Inflammatory macrophage treated with lipopolysaccharide for 1 hour (primary cell): ENCODE measurements at places on chromosomes 1 and 21.

DNA sequence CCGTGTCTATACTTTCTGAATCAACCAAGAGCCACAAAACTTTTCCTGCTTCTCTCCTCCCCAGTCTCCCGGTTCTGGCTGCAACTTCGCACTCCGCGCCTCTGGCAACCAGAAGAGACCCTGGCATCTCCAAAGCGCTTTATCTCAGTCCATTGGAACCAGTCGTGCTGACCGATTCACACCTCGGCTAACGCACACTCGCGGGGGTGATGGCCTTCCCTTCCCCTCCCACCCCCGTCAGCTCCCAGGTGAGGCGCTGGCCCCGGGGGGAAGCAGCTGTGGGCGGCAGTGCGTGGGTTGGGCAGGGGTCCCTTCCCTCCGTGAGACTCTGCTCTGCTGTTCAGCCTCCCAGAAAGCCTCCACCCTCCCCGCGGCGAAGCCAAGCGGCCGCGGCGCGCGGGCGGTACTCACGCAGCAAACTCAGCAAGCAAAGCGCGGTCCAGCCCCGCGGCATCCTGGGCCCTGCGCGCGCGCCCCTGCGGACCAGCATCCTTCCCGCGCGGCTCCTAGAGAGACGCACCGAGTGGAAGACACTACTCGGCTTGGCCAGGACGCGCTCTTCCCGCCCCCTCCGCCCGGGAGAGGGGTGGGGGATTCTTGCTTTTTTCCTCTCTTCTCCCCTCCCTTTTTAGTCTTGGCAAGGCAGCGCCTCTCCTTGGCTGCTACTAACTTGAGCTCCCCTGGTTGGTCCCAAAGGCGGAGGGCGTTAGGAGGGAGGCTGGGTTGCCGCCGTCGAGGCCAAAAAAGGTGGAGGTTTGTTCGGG, at the start of gene CD34:
Gene CD34, minus strand, starts transcription at position 535 of the 764 bp plus-strand sequence. Its CDS starts 45 bp downstream, at position 490.
- DNase-seq: no peak

DNA sequence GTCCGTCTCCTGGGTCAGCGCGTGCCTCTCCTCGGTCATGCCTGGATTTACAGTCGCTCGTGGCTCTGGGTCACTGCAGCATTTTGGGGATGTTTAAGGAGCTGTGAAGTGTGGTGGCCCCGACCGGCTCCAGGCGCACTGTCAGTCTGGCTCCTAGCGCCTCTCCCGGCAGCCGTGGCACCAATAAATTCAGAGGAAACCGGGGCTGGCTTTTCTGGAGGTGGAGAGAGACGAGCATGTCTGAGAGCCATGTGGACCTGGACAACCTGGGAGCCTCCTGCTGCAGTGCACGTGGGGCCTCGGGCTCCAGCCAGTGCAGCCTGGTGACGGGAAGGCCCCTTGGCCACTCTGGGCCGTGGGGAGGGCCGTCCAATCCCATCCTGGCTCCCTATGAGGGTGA, 17.1 kb downstream of the PLCH2 start:
- no peak for DNase-seq

- no peak for DNase-seq
Observed at GRCh38 chr1:157091186-157091585, 8.4 kb downstream of the ETV3L start.

DNA sequence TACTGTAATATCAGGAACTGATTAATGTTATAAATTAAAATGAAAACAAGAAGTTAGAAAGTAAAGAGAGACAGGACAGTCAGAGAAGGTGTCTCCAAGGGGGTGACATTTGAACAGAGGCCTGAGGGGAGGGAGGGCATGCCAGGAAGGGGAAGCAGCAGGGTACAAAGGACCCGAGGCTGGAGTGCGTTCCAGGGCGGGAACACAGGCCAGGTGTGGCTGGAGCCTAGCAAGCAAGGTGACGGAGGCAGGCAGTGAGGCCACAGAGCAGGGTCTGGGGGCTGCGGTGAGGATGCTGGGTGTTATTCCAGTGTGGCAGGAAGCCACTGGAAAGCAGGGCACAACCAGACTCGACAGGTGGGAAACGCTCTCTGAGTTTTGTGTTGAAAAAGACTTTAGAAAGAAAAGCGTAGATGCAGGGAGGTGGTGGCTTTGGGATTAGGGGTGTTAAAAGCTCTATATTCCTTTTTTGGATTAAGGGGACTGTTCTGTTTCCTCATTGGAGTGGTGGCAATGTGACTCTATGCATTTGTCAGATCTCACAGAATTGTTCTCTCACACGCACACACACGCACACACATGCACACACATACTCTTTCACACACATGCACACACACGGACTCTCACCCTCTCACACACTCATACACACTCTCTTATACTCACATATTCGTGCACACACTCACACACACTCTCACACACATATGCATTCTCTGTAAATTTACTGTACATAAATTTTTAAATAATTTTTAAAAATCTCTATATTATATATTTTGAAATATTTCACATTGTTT, 124.5 kb downstream of the GLIS1 start:
- DNase-seq: no peak

DNA sequence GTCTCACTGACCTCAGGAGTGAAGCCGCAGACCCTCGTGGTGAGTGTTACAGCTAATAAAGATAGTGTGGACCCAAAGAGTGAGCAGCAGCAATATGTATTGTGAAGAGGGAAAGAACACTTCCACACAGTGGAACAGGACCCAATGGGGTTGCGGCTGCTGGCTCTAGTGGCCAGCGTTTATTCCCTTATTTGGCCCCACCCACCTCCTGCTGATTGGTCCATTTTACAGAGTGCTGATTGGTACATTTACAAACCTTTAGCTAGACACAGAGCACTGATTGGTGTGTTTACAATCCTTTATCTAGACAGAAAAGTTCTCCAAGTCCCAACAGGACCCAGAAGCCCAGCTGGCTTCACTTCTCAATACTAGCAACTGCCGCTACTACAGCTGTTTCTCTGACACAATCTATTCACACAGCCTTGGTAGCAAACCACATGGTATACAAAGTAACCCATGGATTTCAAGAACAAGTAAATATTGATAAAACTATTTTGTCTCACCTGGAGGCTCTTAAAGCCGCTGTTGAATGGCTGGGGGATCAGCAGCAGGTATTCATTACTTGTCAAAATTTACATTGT, 25.3 kb upstream of the ITLN1 start:
- DNase-seq: no peak

DNA sequence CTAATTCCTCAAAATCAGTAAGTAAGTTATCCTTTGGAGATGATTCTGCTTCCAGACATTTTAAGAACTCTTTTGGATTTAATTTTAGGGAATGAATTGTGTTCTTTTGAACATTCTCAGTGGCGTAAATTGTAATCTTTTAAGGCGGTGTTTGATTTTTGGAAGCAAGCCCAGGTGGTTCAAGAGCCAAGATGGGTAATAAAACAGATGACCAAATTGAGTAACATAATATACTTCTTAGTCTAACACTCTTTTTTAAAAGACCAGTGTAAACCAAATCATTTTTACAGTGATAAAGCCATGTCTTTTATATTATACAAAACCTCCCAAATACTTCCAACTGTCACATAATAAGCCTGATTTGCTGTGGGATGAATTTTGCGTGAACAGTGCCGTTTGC, 133.8 kb downstream of the LRRC40 start:
- DNase-seq: no peak

DNA sequence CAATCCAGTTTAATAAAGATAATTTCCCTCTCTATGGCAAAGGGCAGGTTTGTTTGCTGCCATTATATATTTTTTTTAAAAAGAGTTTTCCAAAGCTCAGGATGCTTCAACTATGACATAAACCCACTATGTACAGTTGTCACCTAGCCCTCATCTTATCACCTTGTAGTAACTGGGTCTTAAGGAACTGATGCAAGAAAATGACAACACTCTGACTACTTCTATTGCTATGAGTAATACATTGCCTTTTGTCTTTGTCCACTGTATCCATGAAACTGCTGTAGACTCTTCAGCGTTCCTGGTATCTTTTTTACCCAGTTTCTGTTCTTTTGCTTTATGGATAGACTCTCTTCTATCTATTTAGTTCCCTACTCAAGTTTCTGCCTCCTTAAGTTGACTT, 586.5 kb downstream of the NEGR1 start:
- no peak for DNase-seq

GRCh38 chr21:33245289-33245918, 15.7 kb downstream of the IFNAR2 start:
- no peak for DNase-seq

GRCh38 chr1:11529763-11530730, 51.1 kb downstream of the DISP3 start:
- DNase-seq: no peak
